Karpas-422 (cell line): ENCODE measurements at places on chromosomes 4 and X. TPM values are rescaled to one million over a fixed set of nuclear protein-coding genes. Genes with fewer than 3 reads are reported as not detected.

DNA sequence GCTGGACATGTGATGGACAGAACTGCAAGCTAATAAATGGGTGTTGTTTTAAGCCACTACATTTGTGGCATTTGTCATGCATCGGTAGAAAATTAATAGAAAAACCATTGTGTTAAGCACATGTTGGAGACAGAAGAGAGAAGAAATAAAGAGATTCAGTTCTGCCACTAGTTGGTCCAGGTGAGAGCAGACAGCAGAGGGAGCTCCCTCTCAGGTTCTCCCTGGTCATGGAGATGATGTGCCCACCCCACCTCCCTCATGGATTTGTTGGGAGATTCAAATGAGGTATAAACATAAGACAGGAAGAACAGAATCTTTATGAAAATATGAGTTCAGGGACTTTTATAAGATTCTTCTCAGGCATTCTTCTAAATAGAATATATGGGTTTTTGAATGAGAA, 36.8 kb upstream of the OCIAD2 start:
- H3K4me3 ChIP-seq = no peak overlapping the region
- peak; percentile 54 for DNase-seq

Gene EXOC1L
- not detected in 2 replicates for total RNA-seq

GRCh38 chr4:154329939-154330338, 161.7 kb downstream of the DCHS2 start:
- H3K4me1 ChIP-seq = no peaks in the 10 kb centered on the region
- no peak for DNase-seq
- no peak overlapping the region for H3K4me3 ChIP-seq
- H3K27ac ChIP-seq = no peak overlapping the region
- H3K36me3 ChIP-seq = no peaks in the 10 kb centered on the region

- H3K36me3 ChIP-seq = no peaks in the 10 kb centered on the region
- H3K4me1 ChIP-seq = no peaks in the 10 kb centered on the region
- no peak overlapping the region for H3K27ac ChIP-seq
- H3K27me3 ChIP-seq = no peaks in the 10 kb centered on the region
- DNase-seq = peak; percentile 34
Observed at GRCh38 chr4:38674258-38675144, 10.5 kb downstream of the KLF3 start.

- no peak for DNase-seq
- no peak overlapping the region for H3K27ac ChIP-seq
- H3K4me1 ChIP-seq = no peaks in the 10 kb centered on the region
- no peaks in the 10 kb centered on the region for H3K27me3 ChIP-seq
Observed at GRCh38 chr4:177517862-177518261, 75.6 kb upstream of the AGA start.

- peaks cover 20% of the 10 kb centered on the region for H3K4me1 ChIP-seq
- H3K4me3 ChIP-seq = no peak overlapping the region
- no peaks in the 10 kb centered on the region for H3K27me3 ChIP-seq
- no peaks in the 10 kb centered on the region for H3K36me3 ChIP-seq
- DNase-seq = no peak
- no peak overlapping the region for H3K27ac ChIP-seq
Observed at GRCh38 chr4:3524920-3525319, 7.3 kb downstream of the LRPAP1 start.
